ENCODE measurements at places on chromosomes 5 and 9.

GRCh38 chr5:121967187-121967586 lies 5.4 kb downstream of the SRFBP1 start:
- DNase-seq = no peak

DNA sequence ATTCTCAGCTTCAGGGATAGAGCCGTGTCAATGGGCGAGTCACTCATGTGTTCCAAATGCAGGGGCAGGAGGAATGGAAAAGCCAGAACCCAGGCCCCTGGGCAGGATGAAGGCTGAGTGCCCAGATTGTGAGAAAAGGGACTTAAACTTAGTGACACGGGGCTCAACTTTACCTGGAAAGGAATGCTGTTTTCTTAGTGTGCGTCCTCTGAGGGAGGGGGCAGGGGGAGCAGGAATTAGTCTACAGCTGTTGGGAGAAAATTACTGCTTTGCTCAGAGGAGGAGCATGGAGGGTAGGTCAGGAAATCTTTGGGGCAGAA lies 14.6 kb downstream of the HK3 start:
- DNase-seq = no peak

GRCh38 chr5:39740404-39740803 lies 315.6 kb upstream of the DAB2 start:
- no peak for DNase-seq

- DNase-seq = no peak
Measured at GRCh38 chr9:129435291-129435690, 185.6 kb downstream of the C9orf50 start.

GRCh38 chr5:173001229-173001841 lies 17.8 kb downstream of the ATP6V0E1 start:
- DNase-seq = no peak

- DNase-seq = no peak
Measured at GRCh38 chr9:24932785-24933184, 387.1 kb upstream of the IZUMO3 start.

DNA sequence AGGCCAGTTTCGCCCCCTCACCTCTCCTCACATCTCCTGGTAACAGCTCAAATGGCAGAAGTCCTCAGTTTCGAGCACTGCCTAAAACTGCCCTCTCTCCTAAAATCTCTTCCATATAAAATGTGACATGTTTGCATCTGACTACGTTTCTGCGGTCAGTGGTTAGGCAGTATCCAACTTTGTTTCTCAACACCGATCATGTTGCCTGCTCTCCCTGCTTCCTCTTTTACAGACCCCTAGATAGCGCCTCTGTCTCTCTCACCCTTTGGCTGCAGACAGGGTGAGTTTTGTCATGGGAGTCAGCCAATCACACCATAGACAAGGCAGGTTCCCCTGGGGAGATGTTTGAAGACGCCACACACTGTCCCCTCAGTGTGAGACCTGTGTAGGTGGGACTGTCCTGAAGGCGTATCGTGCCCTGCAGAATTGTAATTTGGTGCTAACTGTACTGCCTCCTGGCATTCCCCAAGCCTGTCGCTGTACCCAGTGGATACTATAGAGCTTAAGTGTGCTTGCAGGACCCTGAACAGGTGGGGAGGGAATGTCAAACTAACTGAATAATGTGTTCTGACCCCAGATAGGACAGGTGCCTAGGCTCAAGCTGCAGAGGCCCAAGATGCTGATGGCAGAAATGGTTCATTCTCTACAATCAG lies 1.1 kb downstream of the HEXB start:
- no peak for DNase-seq

- no peak for DNase-seq
Measured at GRCh38 chr5:179181988-179182387, 121.8 kb downstream of the ZNF354C start.

GRCh38 chr5:103397739-103398581 lies 139.4 kb downstream of the MACIR start:
- no peak for DNase-seq

DNA sequence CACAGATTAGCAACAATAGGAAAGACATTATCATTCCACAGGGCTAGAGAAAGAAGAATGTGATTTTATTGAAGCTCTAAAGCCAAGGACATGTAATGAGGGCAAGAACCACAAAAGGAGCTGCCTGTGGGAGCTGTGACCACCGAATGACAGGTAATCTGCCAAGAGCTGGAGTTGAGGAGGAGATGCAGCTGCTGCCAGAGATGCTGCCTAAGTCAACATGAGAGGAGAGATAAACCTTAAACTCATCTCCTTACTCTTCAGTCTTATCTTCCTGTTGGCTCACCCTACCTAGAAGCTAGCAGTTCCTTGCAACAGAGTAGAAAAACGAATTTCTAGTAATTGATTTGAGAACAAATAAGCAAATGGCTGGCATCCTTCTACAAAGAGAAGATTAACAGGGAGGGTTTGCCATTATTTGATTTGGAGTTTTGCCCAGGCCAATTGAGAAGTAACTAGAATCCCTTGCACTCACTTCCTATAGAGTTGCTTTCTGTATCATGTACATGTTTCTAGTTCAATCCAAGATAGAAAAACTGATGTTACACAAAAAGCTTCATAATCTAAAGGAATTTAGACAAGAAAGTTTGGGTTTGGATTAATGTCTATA lies 539.2 kb downstream of the TLE1 start:
- no peak for DNase-seq

- no peak for DNase-seq
Measured at GRCh38 chr5:62579761-62580160, 1.1 kb downstream of the LRRC70 start.

DNA sequence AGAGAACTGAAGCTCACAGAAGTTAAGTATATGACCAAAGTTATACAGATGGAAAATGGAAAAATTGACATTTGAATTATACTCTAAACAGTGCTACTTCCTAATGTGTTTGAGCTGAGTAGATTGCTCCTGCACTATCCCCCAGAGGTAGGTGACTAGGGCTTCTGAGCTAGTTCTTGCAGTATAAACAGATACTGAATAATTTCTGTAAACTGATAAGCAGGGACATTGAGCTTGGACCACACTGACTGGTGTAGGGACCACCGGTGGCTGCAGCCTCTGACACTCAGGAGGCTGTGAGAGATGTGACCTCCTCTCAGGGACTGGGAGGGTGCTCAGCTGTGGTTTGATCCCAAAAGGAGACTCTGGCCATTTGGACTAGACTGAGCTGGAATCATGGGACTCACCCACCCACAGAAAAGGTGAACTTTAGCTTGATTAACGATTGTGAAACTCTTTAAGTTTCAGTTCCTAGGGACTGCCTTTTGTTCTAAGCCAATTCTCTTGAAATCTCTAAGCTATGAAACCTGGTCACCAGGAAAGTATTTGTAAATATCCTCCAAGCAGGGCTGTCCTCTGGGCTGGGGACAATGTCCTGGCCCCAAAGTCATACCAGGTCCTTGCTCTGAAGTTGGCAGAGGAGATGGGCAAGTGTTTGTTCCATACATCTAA lies 291.5 kb downstream of the SEC61B start:
- DNase-seq = no peak

DNA sequence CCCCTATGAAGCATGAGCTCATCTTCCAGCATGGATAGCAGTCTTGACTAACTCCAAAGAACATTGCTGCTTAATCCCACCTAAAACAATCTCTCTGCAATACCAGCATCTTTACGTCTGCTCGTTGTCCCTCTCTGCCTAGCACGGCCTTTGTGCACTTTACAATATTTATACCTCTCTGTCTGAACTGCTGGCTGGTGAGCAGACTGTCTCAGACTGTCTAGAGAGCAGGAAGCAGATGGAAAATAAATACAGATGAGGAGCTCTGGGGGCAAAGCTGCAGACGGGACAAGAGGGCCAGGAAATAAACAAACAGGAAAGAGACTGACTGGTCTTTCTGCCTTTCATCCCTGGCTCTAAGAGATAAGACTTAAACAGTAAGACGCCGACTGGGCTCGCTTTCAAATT lies 224.8 kb downstream of the ENC1 start:
- no peak for DNase-seq

- no peak for DNase-seq
Measured at GRCh38 chr5:4480528-4481349, 659.4 kb upstream of the ADAMTS16 start.

GRCh38 chr5:111735583-111736270 lies 21.3 kb downstream of the NREP start:
- peak; percentile 7 for DNase-seq

DNA sequence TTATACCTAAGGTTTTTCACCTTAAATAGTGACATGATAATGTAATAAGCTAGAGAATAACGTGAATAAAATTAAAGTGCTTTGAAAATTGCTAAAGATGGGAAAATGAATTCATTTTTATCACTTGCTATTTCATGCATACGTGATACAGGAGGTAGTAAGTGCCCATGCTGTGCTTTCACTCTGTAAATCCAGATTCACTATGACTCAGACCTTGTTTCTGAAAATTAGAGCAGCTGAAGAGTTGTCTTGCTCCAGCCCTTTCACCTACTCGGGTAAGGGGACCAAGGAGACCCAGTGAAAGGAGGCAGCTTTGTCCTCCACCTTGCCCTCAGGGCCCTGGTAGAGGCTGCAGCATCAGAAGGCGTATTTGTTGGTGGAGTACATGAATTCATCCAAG lies 87.9 kb downstream of the ANKH start:
- no peak for DNase-seq

- DNase-seq = no peak
Measured at GRCh38 chr9:13532407-13532806, 252.9 kb upstream of the MPDZ start.

DNA sequence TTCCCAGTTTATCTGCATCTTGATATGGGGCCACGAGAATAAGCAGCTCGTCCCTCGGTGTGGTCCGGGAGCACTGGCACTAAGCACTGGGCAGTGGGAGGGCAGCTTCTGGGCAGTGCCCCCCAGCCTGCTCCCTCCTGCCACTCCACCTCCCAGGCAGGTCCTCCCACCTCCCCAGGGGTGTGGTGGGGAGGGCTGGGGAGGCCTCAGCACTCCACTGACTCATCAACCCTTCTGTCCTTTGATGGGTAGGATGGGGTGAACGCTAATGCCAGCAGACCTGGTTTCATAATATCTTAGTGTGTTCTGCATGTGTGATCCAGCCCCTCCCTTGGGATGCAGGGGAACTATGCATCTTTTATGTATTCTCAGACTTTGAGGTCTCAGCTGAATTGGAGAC lies 62.2 kb upstream of the GNE start:
- DNase-seq = no peak
